ENCODE measurements at places on chromosomes 7 and 10.
A peak's percentile ranks its signal among the peaks of the same experiment; 100 is the strongest.

DNA sequence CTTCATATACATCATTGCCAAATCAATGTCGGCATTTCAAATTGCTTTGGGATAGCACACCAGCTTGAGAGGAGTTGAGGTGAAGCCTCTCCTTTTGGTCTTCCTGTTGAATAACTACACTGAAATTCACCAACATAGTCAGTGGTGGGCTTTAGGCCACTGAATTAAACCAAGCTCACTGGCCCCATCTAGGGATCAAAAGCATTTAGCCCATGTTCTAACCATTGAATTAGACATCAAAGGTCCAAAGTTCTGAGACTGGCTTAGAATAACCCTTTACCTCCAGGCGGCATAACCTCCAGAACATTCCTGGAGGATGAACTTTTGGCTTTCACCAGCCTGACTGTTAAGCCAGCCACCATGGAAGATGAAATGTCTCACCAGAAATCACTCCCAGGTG, 54.6 kb downstream of the BPGM start:
- DNase-seq, result no peak

- no peak for DNase-seq
Measured at GRCh38 chr7:120933475-120933874, 17.1 kb upstream of the ING3 start.

DNA sequence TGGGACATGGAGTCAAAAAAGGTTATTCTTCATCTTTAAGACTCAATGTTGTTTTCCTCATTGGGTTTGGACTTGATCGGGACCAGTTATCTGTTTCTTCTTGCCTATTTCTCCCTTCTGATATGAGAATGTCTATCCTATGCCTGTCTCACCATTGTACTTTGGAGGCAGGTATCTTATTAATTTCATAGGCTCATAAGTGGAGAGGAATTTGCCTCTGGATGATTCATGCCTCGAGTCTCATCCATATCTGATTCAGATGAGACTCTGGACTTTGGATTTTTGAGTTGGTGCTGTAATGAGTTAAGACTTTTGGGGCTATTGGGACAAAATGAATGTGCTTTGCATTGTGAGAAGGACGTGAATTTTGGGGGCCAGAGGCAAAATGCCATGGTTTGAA, 36.2 kb upstream of the CCDC7 start:
- no peak for DNase-seq

DNA sequence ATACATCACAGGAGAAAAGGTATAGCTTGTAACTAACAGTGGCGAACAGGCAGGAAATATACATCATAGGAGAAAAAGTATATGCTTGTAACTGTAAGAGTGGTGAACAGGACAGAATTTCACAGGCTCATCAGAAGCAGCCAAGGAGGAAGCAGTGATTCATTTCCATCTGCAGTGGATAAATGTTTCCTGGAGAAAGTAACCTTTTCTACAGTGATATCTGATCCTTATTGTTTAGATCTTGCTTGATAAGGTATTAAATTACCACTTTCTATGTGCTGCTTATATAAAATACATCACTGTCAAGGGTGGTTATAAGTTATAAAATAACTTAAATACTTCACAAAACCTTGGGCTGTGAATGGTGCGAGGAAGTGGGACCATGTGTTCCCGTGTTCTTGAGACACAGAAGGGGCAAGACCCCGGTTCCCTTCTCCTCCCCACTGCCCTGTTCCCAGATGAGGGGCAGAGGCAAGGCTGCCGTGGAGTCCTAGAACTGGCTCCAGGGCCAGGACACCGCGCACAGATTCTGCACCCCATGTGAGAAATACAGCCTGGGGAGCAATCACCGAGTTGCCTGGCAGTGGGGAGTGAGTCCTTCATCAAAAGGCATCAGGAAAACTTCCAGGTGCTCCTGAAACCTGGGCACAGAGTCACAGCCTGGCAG, 135.2 kb downstream of the DIP2C start:
- no peak for DNase-seq

DNA sequence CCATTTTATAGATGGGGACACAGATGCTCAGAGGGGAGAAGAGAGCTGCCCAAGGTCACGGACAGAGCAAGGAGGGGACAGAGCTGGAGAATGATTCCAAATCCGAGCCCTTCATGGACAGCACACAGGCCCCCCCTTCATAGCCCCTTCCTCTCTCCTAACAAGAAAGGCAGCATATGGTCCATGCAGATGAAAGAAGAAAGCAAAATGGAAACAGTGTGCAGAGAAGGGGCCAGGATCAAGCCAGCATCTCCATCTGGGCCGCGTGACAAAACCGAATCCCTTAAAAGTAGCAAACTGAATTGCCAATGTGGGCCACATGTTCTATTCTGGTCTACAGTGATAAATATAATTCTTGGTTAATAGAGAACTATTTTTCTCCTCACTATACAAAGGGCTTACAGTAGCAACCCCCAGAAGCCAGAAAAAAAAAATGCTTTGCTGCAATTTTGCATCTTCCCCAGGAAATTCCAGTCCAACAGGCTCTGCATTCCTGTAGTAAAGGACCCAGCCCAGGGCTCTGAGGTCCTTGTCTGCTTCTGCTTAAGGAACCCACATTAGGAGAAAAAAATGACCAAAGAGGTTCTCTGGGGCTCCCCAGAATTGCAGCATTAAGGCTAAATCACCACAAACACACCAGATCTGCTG, 7.8 kb downstream of the CPXM2 start:
- no peak for DNase-seq

GRCh38 chr7:32881074-32881982, 10.2 kb downstream of the KBTBD2 start:
- DNase-seq, result no peak

- no peak for DNase-seq
Measured at GRCh38 chr7:2096692-2097387, 135.9 kb downstream of the MAD1L1 start.

DNA sequence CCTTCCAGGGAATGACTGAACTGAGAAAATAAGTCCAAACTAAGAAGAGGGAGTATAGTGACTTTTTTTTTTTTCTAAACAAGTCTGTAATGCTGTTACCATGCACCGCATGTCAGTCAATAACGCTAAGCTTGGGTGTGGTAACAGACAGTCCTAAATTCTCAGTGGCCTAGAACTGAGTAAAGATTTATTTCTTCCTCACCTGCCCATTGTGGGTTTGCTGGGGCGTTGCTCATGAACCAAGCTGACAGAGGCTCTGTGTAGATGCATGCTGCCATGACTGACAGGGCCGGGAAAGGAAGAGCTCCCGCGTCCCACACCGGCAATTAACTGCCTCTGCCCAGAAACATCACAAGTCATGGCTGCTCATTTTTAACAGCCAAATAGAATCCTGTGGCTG, 25.5 kb upstream of the PRKG1 start:
- no peak for DNase-seq

GRCh38 chr10:79494871-79495705, 17.2 kb upstream of the EIF5AL1 start:
- DNase-seq, result no peak

- DNase-seq, result peak; percentile 79
Measured at GRCh38 chr10:6580279-6581029, 378 bp upstream of the PRKCQ start.

DNA sequence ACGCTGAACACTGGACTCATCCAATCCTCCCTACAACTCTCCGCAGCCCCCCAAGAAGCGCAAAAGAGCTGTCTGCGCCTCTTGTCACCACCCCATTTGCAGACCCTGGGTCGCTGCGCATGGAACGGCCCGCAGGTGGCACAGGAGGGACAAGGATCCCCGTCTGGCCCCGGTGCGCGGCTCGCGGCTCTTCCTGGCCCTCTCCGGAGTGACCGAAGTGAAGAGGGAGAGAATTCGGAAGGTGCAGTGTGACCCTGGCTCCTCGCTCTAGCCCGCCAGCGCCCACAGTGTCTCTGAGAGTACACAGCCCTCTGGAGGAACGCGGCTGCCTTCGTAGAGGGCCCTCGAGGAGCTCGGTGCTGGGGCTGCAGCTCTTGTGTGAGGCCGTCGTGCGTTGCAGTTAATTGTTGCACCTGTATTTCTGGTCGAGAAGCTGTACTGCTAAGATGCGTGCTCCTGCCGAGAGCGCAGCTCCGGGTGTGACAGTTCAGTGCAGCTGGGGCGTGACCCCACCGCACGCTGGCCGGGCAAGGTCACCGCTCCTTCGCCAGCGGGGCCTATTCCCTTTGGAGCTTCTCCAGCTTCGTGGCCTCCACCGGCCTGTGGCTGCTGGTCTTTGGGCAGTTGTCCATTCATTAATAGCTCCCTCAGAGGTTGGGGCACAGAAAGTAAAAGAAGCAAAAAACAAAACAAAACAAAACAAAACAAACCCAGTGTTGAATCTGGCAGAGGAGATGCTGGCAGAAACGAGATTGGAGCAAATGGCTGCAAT, 119.0 kb downstream of the SEC23IP start:
- DNase-seq, result no peak

GRCh38 chr10:71623098-71623985, 96.2 kb downstream of the C10orf105 start:
- DNase-seq, result no peak

GRCh38 chr7:79709574-79710409, 256.3 kb upstream of the MAGI2 start:
- DNase-seq, result no peak

- DNase-seq, result no peak
Measured at GRCh38 chr7:21193895-21194294, 234.0 kb upstream of the SP4 start.

DNA sequence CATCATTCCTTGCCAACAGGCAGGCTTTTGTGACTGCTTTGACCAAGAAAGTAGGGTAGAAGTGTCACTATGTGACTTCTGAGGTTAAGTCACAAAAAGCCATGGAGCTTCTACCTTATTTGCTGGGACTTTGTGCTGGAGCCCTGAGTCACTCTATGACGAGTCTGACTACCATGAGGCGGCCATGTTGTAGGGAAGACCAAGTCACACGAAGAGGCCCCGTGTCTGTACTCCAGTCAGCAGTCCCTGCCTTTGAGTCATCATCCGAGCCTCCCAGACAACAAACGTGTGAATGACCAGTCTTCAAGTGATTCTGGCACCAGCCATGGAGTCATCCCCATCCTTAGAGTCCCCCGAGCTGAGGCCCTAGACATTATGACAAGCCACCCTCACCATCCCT, 3.5 kb upstream of the MYL10 start:
- no peak for DNase-seq

DNA sequence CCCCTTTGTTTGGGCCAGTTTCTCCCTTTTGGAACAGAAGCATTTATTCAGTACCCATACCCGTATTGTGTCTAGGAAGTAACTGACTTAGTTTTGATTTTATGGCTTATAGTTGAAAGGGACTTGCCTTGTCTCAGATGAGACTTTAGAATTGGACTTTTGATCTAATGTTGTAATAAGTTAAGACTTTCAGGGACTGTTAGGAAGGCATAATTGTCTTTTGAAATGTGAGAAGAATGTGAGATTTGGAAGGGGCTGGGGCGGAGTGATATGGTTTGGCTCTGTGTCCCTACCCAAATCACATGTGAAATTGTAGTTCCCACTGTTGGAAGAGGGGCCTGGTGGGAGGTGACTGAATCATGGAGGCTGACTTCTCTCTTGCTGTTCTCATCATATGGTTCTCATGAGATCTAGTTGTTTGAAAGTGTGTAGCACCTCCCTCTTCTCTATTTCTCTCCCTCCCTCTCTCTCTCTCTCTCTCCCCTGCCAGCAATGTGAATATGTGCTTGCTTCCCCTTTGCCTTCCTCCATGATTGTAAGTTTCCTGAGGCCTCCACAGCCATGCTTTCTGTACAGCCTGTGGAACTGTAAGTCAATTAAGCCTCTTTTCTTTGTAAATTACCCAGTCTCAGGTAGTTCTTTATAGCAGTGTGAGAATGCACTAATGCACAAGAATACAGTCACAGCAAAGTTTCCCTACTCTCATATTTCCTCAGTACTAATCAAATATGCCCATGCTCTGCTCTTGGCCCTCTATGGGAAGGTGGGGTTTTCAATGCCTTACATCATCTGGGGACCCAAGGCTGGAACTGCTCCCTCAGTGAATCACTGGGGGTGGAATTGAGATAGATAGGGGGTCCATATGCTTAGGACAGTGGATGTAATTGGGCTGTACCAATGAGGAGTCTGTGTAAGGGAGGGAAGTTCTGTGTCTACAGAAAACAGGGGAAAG, 17.2 kb upstream of the AKR1C1 start:
- no peak for DNase-seq

DNA sequence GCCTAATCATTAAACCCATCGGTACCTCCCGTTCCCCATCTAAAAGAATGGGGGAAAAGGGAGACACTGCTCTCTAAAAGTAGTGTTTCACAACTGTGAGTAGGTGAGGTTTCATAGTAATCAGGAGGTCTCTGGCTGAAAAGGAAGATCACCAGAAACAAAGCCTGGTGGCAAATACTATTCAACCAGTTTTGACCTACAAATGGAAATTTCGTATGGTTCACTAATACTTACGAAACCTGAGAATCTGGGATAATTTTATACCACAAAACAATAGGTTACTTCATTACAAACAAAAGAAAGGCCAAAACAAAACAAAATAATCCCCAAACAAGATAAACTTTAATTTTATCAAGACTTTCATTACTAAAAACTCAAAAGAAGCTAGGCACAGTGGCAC, 28.4 kb upstream of the ANLN start:
- no peak for DNase-seq

GRCh38 chr7:36599645-36600313, 124.5 kb downstream of the AOAH start:
- no peak for DNase-seq

GRCh38 chr7:33666531-33666930, 238.8 kb upstream of the BMPER start:
- no peak for DNase-seq

DNA sequence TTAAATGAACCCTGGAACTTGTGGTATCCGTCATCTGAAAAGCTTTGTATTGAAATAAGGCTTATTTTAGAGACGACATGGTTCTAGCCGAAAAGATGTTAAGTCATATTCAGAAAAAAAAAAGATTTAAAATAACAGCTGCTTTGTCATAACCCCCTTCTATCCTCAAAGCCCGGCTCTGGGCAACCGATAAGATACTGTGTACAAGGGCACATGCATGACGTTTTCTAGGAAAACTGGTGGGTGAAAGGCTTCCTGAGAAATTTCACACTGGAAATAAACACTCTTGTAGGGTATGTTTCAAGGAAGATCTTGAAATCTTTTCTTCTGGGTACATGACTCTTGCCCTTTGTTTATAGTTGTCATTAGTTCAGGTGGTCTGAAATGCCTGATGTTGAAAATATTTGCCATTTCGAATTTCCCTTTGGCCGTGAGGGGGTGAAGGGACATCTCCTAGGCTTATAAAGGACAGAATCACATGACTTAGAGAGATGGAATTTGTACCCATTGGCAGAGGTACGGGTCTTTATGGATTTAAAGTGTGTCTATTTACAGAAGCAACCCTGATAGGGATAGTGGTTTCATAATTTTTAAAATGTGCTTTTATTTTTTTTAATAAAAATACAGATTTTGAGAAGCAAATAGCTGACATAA, 232.5 kb downstream of the PTEN start:
- DNase-seq, result no peak

- no peak for DNase-seq
Measured at GRCh38 chr10:26468700-26469099, 30.6 kb downstream of the APBB1IP start.

GRCh38 chr7:99837649-99838361, 10.0 kb downstream of the CYP3A43 start:
- DNase-seq, result no peak

- DNase-seq, result no peak
Measured at GRCh38 chr7:133358708-133359107, 105.8 kb downstream of the EXOC4 start.
